ENCODE measurements at places on chromosomes 3 and 15.

DNA sequence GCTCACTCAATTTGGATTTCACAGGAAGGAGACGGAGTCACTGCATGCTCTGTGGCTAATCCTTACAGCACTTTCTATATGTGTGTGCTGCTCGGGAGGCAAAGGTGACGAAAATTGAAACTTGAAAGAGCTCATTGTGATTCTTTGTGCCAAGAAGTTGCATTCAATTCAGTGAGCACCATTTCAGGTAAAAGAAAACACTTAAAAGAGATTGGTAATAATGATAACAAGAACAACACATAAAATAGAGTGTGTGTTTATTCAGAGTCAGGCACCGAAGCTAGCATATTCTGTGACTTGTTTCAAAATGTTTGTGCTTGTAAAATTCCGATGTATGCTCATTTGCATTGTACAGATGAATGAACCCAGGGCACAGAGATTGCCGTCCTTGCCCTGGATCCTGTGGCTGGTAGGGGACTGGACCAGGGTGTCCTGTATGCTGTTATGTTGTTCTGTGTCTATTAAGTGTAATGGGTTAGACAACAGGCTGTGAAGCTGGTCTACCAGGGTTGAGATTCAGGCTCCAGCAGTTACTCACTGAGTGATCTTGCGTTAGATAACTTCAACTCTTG, 193.3 kb upstream of the PROK2 start:
- DNase-seq = no peak

DNA sequence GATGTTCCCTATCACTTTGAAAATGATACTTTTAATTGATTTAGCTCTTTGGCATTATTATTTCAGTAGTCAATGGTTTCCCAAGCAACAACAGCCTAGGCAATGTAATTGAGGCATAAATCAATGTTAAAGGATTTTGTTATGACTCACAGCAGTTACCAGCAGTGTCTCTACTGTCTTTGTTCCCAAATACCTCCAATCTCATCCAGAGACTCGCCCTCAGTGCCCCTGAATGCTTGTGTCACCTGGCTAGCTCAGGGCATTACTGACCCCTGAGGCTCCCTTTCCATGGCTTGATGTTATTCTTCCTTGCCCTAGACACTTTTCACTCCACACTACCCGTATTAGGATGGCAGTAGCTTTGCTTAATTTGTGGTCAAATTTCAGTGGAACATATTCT, 227.2 kb downstream of the SQOR start:
- DNase-seq = no peak

DNA sequence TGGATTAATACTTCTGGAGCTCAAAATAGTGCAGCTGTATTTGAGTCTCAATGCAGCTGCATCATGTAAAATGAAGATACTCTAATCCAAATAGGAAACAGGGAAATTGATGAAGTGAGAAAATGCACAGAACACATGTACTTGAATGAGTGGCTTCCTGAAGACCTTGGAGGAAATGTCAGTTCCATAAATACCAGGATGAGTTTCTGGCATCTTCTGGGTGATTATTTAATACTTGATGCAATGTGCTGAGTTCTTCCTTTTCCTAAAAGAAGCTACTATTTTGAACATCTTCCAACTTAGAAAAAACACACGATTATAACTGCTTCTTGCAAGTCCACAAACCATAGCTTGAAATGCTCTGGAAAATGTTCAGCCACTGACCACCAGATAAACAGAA, 162.8 kb downstream of the SLC9A9 start:
- no peak for DNase-seq

DNA sequence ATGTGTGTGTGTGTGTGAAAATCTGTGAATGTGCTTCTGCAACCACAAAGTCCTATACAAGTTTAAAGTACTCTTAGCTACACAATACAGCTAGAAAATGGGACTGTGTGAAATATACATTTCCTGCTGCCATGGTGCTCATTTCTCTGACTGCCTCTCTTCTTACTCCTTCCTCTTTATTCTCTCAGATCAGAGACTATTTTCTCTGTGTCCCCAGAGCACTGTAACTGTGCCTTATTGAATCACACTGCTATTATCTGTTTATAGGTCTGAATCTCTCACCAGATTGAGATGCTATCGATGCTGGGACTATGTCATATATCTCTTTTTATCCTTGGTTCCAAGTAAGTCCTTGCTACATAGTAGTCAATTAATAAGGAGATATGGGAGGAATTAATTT, 217.9 kb upstream of the SLCO3A1 start:
- DNase-seq = no peak

GRCh38 chr3:51928438-51928837, 13.3 kb downstream of the RRP9 start:
- no peak for DNase-seq

DNA sequence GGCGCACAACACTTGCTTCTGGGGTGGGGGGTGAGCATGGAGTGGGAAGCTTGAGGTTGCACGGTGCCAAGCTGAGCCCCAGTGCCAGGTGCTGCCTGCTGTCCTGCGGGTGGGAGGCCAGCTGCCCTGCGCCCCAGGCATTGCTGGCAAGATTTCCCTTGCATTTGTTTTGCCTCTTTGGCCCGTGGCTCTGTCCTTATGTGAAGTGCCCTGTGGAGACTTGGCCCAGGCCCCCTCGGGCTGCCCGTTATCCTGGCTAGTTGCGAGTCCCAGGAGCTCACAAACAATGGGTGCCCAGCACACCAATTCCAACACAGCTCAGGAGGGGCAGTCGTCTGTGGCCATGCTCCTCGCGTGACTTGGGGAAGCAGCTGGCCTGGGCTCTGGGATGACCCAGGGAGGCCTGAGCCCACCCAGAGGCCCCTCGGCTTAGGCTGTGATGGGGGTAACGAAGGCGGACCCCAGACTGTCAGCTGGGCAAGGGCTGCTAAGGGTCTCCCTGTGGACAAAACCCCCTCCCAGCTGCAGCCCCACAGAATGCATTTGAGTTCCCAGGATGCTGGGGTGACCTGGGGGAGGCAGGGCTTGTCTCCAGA, 5.9 kb downstream of the C3orf22 start:
- no peak for DNase-seq

DNA sequence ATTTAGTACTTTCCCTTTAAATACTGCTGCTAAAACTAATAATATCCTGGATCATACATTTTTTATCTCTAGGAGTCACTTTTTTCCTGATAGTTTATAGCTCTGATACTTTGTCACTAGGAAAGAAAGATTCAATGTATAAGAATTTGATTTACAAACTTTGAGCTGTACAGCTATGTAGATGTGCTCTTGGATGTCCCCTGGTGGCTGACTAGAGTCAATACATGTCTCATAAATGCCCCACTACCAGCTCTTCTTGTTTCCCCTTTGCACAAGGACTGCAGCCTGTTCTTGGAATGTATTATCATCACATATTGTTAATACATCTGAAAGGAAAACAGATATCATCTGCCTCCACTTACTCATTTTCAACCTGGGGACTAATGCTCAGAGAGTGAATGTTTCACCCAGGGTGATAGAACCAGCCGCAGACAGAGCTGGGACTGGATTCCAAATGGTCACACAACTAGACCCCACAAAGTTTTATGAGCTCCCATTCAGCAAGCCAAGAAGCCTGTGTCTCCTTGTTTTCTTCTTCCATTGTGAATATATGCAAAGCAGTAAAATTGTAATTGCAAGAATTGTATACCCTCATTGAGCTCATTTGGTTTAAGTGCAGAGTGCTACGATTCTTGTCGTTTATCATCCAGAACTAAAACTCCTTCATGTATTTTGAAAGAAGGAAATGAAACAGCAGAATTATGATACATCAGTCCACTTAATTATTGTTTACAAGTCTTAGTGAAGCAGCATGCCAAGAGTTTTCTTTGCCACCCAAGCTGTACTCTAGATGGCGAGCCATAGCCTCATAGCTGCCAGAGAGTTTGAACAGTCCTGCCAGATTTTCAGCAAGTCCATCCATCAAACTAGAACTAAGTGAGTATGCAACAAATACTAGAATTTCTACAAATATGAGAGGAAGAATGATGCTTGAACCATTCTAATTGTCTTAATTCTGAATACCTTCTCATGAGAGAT, 261.6 kb upstream of the LMCD1 start:
- no peak for DNase-seq

- no peak for DNase-seq
These were observed 31.0 kb downstream of the PLXNA1 start for GRCh38 chr3:127013758-127014535.

DNA sequence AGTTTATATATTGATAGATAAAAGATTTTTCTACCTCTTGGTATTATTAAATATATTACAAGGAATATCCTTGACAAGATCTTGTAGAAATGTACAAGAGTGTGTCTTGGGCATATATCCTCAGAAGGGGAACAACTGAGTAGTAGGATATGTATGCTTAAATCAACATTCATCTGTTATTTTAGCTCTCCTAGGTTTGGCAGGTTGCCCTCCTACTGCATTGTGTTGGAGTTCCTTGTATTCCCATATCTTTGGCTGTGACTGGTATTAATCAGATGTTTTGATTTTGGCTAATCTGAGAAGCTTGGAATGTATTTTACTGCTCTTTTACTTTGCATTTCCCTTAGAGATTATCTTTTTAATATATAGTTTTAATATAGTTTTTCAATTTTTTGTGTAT, 4.6 kb downstream of the MYRIP start:
- DNase-seq = no peak

- no peak for DNase-seq
These were observed 22.5 kb downstream of the TRIM71 start for GRCh38 chr3:32840086-32840841.
